ENCODE measurements at places on chromosomes 7 and 10.

DNA sequence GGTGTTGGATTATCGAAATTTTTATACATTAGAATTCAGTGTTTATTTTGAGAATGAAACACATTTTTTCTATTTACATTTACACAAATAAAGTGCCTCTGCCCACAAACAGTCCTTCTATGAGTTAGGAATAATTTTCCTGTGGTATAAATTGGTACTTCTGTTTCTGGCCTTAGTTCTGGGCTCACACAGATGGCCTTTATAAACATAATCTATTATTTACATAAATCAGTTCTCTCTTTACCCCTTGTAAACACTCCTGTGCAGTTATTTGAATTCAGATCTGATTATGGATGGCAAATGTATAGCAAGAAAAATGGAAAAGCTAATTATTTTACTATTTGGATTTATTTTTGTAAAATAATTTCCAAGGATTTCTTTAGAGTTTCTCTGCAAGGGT, 143.2 kb downstream of the PRKG1 start:
- no peak for DNase-seq

- DNase-seq, result no peak
These were observed 70.4 kb downstream of the ITIH5 start for GRCh38 chr10:7596356-7596755.

DNA sequence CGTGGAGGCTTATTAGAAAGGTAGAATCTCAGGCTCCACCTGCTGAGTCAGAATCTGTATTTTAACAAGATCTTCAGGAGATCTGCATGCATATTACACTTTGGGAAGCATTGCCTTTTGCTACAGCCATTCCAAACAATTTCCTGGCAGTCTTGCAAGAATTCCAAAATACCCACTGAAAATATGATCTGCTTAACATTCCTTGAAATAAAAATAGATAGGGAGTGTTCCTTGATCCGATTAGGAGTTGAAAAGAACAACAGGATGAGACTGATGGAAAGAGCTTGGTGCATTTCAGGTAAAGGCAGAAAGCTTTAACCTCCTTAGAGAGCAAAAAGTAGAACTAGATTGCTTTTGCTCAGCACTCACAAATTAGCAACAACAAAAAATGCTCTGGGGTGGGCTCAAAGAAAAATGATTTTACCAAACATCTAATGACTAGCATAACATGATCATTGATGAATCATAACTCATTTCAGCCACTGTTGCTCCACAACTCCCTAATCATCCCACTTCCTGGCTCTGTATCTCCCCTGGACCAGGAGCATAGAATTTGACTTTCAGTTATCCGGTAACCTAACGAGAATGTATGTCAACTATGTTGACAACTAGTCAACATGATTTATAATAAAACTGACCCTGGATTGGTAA, 115.2 kb downstream of the RNLS start:
- DNase-seq, result no peak

- DNase-seq, result no peak
These were observed 185.2 kb upstream of the BMPER start for GRCh38 chr7:33720139-33720538.

- no peak for DNase-seq
These were observed 81.3 kb downstream of the FOXL3 start for GRCh38 chr7:371119-371778.

DNA sequence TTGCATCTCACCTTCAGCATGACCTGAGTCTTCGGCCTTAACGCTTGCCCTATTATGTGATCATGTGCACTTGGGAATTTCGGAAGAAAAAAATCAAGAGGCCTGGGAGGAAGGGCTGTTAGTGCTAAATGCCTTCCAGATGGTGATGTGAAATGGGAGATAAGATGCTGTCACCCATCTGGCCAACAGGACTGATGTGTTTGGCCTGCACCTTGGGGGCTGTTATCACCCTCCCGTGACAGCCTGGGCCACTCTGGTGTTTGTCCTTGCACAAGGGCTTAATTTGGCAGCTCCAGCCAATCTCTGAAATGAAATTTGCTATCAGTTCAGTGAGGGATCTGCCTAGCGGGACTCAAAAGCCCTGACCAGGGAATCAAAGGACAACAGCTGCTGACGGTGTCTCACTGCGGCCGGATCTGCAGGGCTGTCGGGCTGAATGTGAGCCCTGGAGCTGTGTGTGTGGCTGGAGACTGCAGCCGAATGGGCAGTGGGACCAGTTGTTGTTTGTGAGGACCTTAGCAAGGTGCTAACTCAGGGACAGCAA, 131.4 kb upstream of the BTBD16 start:
- DNase-seq, result no peak

DNA sequence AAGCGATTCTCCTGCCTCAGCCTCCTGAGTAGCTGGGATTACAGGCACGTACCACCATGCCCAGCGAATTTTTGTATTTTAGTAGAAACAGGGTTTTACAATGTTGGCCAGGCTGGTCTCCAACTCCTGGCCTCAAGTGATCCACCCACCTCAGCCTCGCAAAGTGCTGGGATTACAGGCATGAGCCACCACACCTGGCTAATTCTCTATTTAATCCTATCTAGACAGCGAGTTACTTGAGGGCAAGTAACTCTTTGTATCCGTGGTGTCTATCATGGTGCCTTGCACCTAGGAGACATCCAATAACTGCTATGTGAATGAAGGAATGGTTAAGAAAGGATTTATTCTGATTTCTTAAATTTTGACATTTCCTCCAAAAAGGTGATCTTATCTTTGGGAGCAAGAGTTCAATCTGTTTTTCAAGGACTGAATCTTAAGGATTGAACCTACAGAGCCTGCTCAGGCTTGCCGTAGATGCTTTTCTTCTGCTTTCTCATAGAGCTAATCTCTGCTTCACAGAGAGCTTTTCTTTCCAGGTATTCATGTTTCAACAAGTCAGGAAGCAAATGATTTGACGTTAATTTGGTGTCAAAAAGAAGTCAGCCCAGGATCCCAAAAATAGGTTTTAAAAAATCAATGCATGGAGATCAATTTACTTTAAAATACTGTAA, 101.6 kb downstream of the CUL2 start:
- DNase-seq, result no peak

- DNase-seq, result no peak
These were observed 65.3 kb downstream of the ZFAND4 start for GRCh38 chr10:45607276-45607675.

DNA sequence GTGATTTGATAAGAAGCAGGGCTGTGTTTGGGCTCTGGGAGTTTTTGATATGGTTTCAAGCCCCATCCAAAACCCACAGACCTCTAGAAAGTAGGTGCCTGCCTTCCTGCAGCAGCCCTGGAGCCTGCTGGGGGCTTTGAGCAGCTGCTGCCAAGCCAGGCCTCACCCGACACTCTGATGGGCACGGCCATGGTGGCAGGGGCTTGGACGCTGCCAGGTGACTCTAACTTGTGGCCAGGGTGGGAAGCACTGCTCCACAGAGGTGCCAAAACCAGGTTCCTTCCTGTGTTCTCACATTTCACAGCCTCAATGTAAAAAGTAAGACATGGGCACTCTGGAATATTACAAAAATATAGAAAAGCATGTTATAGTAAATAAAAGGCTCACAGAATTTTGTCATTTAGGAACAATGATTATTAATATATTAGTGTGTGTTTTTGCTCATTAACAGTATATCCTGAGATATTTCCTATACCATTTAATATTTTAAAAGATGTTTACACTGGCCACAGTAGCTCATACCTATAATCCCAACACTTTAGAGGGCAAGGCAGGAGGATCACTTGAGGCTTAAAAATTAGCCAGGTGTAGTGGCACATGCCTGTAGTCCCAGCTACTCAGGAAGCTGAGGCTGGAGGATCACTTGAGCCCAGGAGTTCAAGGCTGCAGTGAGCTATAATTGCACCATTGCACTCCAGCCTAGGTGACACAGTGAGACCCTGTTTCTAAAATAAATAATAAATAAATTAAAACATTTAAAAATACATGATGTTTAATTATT, 95.1 kb downstream of the EGFR start:
- no peak for DNase-seq

- DNase-seq, result no peak
These were observed 12.1 kb upstream of the TRUB1 start for GRCh38 chr10:114925587-114926586.

DNA sequence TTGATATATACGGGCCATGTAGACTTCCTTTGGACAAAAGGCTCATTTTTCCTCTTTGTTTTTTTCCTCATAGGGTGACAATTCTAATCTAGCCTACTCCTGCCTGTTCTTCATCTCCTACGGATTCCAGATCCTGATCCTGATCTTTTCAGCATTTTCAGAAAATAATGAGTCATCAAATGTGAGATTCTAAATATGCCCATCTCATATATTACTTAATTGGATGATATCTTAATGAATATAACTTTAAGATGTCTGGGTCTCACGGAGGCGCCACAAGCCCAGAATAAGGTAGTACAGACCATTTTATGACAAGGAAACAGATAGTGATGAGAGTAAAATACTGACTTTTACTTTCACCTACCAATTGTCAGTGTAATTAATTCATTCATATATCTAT, 11.4 kb downstream of the ABCC2 start:
- no peak for DNase-seq

- no peak for DNase-seq
These were observed 258.6 kb upstream of the TCERG1L start for GRCh38 chr10:131569851-131570715.

- no peak for DNase-seq
These were observed 7.7 kb upstream of the ITPRIP start for GRCh38 chr10:104345941-104346340.

GRCh38 chr10:91796331-91797047, 1.7 kb upstream of the TNKS2 start:
- DNase-seq, result no peak

DNA sequence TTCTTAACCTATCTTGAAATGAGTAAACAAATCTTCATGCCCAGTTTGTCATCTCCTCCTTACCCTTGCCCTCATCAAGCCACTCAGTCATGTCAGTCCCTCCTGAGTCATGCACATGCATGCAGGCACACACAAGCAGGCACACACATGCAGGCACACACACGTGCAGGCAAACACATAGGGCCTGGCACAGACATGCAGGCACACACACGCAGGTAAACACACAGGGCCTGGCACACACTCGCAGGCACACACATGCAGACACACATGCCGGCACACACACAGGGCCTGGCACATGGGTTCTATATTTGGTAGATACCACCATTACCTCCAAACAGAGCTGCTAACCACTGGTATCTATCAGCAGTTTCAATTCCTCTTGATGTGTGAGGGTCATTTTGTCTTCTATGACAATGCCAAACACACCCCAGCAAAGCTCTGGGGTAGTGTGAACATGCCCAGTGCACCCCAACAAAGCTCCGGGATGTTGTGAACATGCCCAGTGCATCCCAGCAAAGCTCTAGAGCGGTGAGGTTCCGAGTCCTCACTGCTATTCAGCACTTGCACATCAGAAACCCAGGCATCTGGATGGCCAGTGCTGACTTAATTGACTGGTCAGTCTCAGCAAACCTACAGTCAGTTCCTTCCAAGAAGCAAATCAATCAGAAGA, 563.8 kb downstream of the PTPRN2 start:
- no peak for DNase-seq

DNA sequence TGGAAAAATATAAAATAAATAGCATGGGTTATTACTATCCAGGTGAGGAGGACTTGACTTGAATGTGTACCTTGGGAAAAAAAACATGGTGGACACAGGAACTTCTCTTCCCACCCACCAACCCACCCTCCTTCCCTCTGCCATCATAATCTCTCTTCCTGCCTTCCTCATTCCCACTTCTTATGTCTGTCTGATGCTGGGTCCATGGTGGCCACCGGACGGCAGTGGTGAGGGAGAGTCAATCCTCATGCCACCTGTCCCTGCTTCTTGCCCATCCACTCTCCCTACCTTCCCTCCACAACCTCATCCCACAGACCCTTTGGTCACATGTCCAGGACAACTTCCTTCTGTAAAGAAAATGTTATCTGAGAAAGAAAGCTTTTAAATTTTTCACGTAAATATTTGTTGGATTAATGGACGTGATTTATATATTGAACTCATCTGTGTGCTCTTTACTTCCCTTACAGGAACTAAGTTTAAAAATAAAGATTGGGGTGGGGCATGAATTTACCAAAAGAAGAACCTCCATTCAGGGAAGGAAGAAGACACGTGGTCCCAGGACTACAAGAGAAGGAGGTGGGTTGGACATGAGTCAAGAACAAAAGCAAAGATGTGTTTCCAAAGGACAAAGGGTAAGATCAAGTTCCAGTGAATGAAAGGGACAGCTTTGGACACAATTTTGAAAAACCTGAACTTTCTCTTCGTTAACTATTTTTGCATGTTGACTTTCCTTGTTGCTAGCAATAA, 104.5 kb downstream of the PIP4K2A start:
- no peak for DNase-seq

DNA sequence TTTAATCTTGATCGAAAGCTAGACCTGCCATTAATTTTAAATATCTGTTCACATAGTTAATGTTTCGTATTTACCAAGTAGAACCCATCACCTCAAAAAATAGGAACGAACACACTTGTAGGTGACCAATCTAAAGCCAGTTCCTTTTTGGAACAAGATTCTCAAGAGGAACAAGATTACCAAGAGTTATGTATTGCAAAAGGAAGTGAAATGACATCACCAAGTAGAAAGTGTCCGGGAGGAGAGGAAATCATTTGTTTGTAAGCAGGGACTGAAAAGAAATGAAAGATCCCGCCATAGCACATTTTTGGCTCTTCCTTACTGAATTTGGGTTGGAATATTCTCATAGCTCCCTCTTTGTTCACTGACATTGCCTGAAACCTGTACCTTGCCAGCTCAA, 1200.5 kb downstream of the SORCS1 start:
- no peak for DNase-seq

DNA sequence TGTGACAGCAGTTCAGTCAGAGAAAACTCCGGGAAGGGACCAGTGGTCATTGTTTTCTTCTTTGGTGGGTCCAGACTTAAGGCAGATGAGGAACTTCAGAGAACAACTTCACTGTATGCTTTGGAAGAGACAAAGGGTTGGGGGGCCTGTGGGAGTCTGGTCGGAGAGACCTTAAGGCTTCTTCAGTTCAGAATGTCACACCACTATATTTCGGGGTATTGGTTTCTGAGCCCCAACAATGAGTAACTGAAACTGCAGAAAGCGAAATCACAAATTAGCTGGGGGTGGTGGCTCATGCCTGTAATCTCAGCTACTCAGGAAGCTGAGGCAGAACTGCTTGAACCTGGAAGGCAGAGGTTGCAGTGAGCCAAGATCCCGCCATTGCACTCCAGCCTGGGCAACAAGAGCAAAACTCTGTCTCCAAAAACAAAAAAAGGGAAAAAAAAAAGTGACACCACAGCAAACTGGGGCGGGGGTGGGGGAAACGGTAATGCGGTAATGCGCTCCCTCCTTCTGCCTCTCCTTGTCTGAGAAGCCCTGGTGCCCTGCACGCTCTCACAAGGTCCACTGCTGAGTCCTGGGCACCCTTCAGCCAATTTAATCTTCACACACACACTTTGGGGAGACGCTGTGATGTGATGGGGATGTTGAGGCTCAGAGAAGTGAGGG, 2.2 kb upstream of the ADIRF start:
- no peak for DNase-seq

- DNase-seq, result no peak
These were observed 72.4 kb downstream of the DNAJB6 start for GRCh38 chr7:157409149-157409752.

All from left renal cortex interstitium (tissue), 4 donors.